NCI-H187 treated with DMSO at 0.1 percent for 48 hours (cell line): ENCODE measurements at places on chromosomes 1 and 21.
A peak's percentile ranks its signal among the peaks of the same experiment; 100 is the strongest.

DNA sequence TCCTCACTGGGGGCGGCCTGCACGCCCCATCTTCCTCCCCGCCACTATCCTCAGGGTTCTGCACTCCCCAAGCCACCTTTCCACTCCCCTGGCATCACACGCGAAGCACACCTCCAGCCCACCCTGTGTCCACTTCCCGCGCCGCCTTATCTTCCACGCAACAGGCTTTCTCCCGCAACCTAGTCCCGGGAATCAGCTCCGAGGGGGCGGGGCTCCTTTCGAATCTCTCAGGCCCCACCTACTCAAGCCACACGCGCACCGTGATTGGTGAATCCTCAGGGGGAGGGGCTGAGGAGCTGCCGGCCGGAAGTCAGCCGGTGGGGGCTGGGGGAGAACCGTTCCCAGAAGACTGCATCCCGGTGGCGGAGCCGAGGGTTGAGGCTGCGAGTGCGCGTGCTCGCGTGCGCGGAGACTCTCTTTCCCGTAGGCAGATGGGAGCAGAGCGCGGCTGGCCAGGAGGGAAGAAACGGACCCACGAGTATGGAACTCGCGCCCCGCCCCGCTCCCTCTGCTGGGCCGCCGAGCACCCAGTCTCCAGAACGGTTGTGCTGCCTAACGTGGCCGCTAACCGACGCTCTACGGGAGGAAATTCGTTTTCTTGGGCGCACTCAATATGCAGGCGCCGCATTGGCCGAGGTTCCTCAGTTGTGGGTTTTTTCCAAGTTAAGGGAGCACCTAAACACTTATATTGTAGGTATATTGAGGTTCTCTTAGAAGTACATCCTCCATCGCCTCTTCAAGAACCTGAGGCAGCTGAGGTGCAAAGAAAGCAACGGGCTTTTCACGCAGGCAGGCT lies at the start of gene PSRC1:
TSS of gene PSRC1 (minus strand) at position 194 of the 796 bp plus-strand sequence.
- DNase-seq, result peak; percentile 83

DNA sequence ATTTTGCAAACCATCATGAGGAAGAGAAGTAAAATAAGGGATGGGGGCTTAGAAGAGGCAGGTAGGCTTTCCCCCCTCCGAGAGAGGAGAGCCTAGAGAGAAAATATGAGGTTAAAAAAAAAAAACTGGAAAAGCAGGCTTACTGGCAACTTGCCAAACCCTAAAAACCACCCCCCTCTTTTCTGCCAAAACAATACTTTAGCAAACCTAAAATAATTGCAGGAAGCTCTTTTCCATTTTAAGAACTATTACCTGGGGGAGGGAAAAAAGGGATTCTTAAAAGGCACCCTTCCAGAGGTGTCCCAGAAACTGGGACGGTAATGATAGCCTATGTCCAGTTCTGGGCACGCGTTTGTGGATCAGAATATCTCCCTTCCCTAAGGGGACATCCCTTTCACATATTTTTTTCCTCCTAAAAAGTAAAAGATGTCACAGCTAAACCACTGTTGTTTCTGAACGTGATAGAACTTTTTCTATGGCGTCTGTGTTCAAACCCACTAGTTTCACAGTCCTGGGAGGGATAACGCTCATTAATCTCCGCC lies 1.1 kb upstream of the NFIA start:
- DNase-seq, result no peak

GRCh38 chr1:46819335-46819734 lies 20.5 kb downstream of the CYP4B1 start:
- no peak for DNase-seq

DNA sequence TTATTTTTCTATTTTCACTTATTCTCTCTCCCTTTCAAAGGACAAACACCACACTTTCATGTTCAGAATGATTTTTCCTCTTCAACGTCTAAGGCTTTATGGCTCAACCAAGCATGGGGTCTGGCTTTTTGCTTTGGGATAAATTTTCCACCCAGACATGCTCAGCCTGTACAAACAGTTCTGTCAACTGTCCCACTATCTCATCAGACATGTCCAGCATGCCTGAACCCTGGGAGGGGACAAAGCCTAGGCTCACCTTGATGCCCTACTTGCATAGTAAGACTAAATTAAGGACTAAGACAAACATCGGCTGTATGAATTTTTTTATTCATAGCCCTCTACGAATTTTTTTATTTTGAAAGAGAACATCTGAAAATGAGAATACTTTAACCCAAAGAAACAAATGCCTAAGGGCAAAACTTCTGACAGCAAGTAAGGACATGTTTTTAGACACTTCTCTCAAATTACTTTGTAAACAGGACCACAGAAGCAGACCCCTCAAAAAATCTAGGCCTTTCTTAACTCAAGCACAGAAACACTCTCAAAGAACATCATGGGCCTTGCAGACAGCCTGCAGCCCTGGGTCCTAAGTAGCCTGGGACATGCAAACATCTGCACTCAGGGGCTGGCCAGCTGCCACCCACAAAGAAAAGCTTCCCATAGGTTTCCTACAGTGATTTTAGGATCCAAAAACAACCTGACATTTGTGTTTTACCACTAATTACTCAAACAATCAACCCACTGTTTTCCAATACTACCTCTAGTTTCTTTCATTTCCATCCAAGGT lies 72.3 kb upstream of the PALMD start:
- no peak for DNase-seq

DNA sequence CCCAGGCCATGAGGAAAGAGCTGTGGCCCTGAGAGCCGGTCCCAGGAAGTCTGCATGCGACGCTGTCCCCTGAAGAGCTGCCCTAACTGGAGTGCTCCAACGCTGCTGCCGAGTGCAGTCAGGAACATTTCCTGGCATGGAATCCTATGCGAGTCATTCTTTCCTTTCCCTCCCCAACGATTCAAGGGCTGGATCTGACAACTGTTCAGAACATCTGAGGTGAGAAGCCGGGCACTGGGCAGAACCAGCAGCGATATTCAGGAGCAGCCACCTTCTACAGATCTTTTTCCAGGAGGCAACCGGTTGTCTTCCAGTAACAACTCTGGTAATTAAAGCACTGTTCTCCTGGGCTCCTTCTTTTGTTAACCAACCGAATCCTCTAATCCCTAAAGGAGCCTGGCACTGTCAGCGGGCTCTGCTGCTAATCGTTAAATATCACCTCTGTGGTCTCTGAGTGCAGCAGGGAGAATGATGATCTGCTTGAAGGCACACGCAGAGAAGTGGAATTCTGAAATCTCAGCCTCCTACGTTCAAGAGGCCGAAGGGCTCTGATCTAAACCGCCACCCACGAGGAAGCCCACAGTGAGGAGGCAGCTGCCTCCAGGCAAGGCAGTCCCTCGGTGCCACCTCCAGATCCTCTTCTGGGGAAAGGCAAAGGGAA lies 55.8 kb downstream of the SLC45A1 start:
- DNase-seq, result peak; percentile 95

DNA sequence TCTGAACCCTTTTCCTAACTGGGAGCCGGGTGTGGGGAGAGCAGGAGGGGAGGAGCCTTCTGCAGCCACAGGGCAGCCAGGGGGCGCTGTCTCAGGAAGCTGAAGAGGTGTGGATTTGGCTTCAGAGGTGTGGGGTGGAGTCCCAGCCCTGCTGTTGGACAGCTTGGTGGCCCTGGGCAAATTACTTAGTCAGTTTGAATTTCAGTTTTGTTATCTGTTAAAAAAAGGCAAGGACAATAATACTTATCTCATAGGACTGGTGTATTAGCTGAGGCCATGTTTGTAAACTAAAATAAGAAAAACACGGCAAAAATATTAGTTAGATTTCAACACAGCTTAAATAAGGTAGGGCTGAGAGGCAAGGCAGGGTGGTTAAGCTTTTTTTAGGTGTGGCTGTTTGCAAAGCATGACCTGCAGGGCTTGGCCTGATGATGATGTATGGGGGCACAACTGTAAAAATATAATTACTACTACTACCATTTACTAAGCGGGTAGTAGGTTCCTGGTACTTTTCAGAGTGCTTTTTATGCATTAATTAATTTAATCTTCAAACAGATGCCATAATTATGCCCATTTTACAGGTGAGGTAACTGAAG lies 111.8 kb downstream of the PLXNA2 start:
- no peak for DNase-seq

DNA sequence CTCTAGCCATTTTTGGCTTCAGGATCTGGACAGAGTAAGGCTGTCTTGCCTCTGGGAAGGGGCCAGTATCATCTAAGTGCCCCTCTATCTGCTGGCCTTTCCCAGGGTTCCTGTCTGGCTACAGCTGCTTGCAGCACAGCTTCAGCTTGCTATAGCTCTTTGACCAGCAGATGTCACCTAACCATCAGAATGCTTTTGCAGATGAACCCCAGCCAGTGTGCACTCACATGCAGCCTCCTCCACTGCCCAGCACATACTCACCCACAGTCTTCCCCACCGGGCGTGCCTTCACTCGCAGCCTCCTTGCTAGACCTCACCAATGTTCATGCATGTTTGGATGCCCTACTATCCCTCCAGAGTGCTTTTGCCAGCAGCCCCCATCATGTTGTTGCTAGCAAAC lies 769.0 kb downstream of the BRINP3 start:
- DNase-seq, result no peak

DNA sequence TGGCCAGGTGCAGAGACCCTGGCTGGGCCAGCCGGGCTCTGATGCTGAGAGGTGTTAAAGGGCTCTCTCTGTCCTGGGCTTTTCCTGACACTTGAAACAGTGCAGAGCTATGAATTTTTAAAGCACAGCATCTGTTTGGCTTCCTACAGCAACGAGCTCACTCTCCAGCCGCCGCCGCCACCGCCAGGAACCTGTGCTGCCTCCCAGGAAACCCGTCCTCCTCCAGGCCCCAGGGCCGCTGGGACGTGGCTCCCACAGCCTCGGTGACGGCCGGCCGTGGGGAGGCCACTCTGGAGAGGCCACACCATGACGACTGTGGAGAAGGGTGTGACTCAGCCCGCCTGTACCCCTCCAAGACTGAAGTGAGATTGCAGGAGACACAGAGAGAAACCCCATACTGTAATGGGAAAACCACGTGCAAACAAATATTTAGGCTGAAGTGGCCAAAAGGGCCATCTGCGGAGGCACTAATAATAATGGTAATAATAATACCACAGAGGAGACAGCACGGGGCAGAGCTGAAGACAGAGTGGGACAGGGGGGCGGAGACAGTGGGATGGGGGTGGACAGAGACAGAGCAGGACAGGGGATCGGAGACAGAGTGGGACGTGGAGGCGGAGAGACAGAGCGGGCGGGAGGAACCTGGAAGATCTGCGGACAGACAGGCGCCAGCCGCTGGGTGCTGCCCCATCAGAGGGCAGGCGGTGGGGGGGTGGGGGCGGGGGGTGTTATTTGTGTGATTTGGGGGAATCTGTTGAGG lies 139.2 kb downstream of the CASZ1 start:
- DNase-seq, result no peak

DNA sequence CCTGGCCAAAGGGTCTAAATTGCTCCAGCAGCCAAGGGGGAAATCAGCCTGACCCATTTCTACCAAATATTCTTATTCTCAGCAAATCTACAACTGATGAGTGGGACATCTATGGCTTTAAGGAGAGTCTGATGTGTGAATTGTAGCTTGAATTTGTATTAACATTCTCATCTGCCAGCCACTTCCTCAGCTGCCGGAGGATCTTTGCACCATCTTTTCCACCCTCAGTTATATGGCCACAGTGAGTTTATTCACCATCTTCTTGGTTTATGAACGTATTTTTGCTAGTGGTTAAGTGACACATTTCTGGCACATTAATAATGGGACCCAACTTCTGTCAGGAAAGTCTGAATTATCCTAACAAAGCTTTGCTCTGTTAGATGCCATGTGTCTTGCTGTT lies 69.6 kb downstream of the COLGALT2 start:
- DNase-seq, result no peak

DNA sequence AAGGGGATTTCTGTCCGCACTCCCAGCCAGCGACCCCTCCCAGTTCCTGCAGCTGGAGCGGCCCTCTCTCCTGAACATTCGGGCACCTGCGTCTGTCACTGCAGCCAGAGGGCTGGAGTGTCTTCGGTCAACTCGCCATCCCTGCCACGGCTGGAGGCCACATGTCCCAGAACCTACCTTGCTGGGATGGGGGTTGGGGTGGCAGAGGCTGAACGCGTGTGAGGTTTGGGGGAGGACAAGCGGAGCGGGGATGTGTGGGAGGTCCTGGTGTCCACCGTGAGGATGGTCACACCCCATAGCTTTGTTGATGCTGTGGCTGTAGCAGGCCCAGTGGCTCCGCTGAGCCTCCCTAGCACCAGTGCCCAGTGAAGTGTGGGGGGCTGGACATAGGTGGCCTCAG lies 14.8 kb upstream of the C1orf174 start:
- no peak for DNase-seq

GRCh38 chr1:52033190-52034049 lies at the start of gene KTI12:
Gene KTI12, minus strand, starts transcription at chr1:52033810. Its CDS starts 49 bp downstream, at chr1:52033761.
- DNase-seq, result peak; percentile 27

DNA sequence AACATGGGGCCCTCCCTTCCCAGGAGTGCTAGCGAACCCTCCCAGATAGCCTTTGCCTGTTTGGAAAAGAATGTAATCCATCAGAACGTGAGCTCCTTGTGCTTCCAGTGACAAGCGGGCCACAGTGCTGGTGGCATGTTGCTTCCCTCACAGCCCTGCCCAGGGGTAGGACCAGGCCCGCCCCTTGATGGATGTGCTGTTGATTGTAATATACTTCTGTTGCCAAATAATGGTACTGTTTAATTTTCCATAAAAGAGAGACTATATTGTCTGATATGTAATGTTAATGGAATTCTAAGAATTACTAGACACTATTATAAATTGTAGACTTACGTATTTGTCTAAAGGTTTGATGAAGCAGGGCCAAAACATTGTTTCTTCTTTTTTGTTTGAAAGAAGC lies 16.4 kb downstream of the ATP5PO start:
- DNase-seq, result no peak

DNA sequence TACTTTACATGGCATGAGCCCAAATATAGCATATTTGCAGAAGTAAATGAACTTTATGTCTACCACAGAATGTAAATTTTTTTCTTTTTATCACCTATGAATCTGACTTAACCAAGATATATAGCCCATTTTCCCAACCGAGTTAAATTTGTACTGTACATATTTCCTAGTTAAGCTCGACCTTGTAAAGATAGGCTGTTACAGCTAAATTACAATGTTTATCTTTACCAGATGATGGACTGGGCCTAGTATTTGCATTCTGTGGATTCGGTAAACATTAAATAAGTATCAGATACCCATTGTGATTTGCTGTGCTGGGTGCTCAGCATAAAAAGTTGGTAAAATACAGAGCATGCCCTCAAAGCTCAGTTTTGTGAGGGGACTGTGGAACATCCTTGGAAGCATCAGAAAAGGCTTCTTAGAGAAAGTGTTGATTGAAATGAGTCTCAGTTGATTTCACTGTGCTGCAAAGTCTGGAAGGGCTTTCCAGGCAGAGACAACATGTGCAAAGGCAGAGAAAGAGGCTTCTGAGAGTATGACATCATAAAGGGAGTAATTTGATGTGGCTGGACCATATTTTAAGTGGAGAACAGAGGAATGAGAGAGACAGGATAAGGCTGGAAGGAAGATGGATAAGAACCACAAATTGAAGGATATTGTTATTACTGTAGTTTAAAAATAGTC lies 27.4 kb downstream of the MORC3 start:
- no peak for DNase-seq

- no peak for DNase-seq
Measured at GRCh38 chr1:69834336-69834735, 266.6 kb downstream of the LRRC7 start.

GRCh38 chr1:245684571-245684970 lies 529.8 kb downstream of the KIF26B start:
- no peak for DNase-seq
